ENCODE measurements at places on chromosomes 2 and 18.
A peak's percentile ranks its signal among the peaks of the same experiment; 100 is the strongest.

DNA sequence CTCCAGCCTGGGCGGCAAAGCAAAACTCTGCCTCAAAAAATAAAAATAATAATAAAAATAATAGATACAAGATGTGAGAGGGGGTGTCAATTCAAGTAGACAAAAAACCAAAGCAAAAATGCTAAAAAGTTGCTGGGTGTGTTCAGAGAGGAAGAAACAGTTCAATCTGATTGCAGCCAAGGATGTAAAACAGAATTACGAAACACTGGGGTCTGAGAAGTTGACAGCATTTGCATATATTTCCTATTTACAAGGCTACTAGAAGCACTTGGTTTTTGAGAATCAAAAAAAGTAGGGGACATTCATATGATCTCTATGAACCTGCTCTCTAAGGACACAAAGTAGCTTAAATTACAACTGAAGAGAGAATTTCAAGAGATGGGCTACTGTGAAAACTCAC is 7.6 kb downstream of the TRIP12 start:
- DNase-seq = no peak

DNA sequence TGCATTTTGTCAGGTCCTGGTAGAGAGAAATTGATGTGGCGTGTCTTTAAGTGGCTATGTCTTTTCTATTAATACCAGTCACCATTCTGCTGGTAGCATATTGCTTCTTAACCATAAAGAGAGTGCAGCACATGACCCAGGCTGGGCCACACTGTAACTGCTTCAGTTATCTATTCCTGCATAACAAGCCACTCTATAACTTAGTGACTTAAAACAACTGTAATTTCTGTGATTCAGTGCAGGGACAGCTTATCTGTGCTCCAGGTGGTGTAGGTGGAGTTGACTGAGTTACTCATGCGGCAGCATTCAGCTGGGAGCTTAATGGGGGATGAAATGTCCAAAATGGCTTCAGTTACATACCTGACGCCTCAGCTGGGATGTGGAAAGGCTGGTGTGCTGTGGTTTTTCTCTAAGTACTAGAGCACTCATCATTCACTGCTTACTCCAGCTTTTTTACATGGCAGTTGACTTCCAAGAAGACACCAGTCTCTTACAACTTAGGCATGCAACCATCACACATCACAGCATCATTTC is 742.4 kb downstream of the SATB2 start:
- DNase-seq = no peak

- DNase-seq = no peak
These were observed 11.5 kb upstream of the PUS10 start for GRCh38 chr2:61029533-61029932.

GRCh38 chr2:109331896-109332848 is 203.2 kb downstream of the SH3RF3 start:
- DNase-seq = no peak

GRCh38 chr2:216643986-216644659 is 10.9 kb downstream of the IGFBP2 start:
- DNase-seq = no peak

DNA sequence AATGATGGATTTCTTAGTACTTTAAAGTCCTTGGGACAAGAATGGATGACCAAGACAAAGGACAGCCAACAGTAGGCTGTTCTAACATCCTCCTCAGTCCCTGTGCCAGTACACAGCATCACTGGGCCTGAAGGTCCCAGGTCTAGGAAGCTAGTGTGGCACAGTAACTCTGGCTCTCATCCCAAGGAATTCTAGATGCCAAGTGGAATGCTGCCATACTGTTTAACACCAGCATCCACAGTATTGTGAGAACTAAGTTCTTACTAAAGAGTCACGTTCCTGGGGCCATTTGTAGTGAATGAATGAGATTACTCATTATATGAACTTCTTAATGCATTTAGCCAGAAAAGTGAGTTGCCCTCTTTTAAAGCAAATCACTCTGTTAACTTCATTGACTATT is 68.2 kb upstream of the LYPD1 start:
- no peak for DNase-seq

- DNase-seq = no peak
These were observed 24.7 kb downstream of the PCBP1 start for GRCh38 chr2:70111752-70112591.

DNA sequence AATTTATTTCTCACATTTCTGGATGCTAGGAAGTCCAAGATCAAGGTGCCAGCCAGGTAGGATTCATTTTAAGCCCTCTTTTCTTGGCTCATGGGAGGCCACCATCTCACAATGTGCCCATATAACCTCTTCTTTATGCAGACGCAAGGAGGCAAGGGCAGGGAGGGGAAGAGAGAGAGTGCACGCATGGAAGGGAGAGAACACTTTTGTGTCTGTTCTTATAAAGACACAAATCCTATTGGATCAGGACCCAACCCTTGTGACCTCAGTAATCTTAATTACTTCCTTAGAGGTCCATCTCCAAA is 32.5 kb downstream of the CMPK2 start:
- no peak for DNase-seq

- DNase-seq = no peak
These were observed 30.3 kb downstream of the GPR75 start for GRCh38 chr2:53829273-53829979.

DNA sequence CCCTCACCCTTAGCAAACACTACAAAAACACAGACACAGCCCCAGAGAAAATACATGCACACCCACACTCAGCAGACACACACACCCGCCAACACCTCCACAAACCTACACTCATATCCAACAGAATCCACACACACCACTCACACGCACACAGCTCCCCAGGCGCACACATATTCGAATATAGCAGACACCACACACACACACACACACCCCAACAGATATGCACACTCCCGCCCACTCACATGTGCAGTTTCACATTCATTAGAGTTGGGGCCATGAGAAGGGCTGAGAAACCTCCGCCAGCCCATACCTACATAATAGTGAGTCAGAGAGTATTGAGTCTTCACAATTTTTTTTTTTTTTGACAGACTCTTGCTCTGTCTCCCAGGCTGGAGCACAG is 29.4 kb upstream of the NOTO start:
- DNase-seq = peak; percentile 14

- DNase-seq = no peak
These were observed 216.4 kb downstream of the SPP2 start for GRCh38 chr2:234266952-234267351.

GRCh38 chr2:310994-311393 is 23.1 kb upstream of the ALKAL2 start:
- DNase-seq = no peak
